ENCODE measurements at places on chromosomes 13 and 19.

DNA sequence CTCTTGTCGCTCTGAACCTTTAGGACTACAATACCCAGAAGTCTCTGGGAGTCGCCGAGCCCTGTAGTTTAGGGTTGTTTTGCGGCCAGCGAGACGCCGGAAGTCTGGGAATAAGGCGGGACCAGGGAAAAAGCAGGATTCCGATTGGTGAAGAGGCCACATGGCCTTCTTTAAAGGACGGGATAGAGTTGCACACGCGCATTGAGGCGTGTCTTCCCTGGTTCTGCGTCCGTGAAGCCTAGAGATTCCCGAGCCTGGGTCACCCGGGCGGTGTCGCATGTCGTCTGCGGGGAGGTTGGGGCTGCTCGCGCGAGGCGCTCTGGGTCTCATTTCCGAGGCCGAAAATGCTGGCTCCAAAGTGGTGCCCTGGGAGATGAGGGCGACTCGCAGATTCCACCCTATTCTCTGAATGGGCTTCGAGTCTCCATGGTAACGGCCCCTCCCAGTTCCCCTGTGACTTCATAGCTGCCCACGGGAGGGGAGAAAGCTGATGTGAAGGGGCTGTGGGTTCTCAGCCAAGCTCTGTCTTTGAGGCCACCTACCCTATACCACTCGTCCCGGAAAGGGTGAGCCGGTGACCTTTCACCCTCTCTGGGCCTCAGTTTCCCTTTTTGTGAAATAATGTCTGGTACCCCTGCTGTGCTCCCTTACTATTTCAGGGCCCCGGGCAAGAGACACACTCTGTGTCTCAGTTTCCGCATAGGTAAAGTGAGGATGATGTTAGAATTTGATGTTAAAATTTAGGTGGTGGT is 614 bp upstream of the ZSCAN5A start:
- H3K27ac ChIP-seq, result peak overlapping the region; percentile 99
- peaks cover 13% of the 10 kb centered on the region for H3K4me1 ChIP-seq
- peak; percentile 97 for DNase-seq
- H3K27me3 ChIP-seq, result no peaks in the 10 kb centered on the region

DNA sequence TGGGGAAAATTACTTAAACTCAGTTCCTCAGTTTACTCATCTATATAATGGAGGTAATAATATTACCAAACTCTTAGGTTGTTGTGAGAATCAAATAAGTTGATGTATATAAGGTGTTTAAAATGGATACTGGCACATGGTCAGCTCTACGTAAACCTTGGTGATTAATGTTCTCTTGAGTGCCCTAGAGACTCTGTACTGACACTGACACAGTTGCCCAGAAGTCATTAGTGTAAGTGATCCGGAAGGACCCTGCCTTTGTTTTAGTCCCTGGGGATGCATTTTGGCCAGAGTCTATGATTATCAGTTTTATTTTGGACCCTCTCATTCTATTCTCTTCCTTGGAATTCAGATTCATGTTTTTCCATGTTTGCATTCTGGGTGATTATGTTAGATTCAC is 31.9 kb downstream of the CHST8 start:
- no peaks in the 10 kb centered on the region for H3K27me3 ChIP-seq
- no peak overlapping the region for H3K27ac ChIP-seq
- no peak overlapping the region for H3K4me3 ChIP-seq
- H3K36me3 ChIP-seq, result no peaks in the 10 kb centered on the region

- peak overlapping the region; percentile 92 for H3K27ac ChIP-seq
- peaks cover 2% of the 10 kb centered on the region for H3K27me3 ChIP-seq
- peaks cover 8% of the 10 kb centered on the region for H3K36me3 ChIP-seq
- H3K4me3 ChIP-seq, result peak overlapping the region; percentile 90
Measured at GRCh38 chr13:48232420-48233045, 473 bp upstream of the ITM2B start.

DNA sequence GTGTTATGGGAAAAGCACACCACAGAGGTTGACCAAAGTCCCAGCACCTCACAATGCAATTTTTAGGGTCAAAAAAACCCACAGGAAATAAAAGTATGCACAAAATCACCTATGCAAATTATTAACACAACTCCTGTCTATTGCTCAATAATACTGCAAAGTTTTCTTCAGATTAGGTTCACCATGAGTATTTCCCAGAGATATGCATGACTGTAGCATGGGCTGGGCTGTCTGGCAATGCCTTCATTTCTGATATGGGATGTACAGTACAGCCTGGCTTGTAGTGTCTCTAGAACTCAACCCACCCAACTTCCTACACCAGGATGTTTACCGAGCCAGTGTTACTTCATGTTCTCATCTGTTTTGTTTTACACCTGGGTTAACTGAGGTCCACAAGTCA is 698.7 kb upstream of the ARGLU1 start:
- H3K27me3 ChIP-seq, result no peaks in the 10 kb centered on the region
- no peak overlapping the region for H3K27ac ChIP-seq
- no peak overlapping the region for H3K4me3 ChIP-seq
- no peaks in the 10 kb centered on the region for H3K36me3 ChIP-seq
- no peak for DNase-seq
- no peaks in the 10 kb centered on the region for H3K4me1 ChIP-seq

GRCh38 chr13:23710366-23710765 is 140.2 kb downstream of the TNFRSF19 start:
- H3K36me3 ChIP-seq, result no peaks in the 10 kb centered on the region
- DNase-seq, result no peak
- H3K27ac ChIP-seq, result no peak overlapping the region
- no peak overlapping the region for H3K4me3 ChIP-seq
- H3K27me3 ChIP-seq, result no peaks in the 10 kb centered on the region

DNA sequence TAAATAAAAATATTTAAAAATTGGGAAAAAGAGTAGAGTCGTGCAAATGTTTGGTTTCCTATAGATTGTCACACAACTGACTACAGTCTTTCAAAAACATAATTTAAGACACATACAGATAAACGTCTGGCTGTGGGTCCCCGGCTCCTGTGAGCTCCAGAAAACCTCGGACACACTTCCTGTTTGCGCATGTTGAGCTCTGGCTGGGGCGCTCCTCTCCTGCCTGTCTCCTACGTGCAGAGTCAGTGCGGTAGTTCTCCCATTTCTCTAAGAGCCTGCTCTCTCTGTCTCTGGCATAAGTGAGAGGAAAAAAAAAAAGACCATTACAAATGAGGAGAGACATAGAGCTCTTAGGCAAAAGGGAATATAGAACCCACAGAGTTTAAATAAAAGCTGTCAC is 128.2 kb upstream of the OBI1 start:
- H3K27me3 ChIP-seq, result peaks cover 2% of the 10 kb centered on the region
- no peaks in the 10 kb centered on the region for H3K36me3 ChIP-seq
- no peaks in the 10 kb centered on the region for H3K4me1 ChIP-seq
- peak; percentile 1 for DNase-seq
- no peak overlapping the region for H3K4me3 ChIP-seq

DNA sequence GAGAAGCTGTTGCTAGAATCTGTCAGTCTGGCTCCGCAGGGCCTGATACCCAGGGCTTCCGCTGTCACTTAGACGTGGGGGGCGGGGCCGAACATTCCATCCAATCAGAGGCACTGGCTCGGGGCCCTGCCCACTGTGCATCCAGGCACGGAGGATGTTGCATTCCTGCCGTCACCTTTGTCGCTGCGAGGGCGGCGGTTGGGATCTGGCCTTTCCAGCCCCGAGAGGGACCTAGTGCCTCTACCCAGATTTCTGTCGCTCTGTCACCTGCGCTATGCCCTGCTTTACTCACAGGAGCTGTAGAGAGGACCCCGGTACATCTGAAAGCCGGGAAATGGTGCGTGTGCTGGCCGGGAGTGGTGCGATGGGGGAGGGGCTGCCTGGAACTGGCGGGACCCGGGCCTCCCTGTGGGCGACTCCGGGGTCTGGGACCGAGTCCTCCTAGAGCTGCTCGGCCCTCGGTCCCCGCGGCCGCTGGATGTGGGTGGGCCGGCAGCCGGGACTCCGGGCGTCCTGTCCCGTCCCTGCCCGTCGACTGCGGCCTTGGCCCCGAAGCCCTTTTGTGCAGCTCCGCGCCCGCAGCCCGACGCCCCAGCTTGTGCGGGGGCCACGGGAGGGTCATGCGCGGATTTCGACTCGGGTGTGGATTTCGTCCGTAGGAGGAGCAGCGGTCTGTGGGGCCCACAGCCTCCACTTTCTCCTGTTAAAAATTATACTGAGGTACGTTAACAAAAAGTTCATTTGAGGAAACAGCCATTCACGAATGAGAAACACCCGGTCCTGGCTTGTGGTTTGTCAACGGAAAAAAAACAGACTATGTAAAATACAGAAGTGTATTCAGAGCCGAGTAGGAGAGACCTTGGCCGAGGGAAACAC is at the start of gene ZNF439:
Gene ZNF439, plus strand, starts transcription at position 133 of the 876 bp plus-strand sequence. Its CDS starts 142 bp downstream, at position 275.
- peak within 1 kb of the TSS; percentile 51 for H3K4me3 ChIP-seq
- peak within 1 kb of the TSS; percentile 63 for H3K27ac ChIP-seq
- DNase-seq, result peak; percentile 85
- no peaks in the 10 kb centered on the region for H3K27me3 ChIP-seq
- H3K36me3 ChIP-seq, result no peaks in the 10 kb centered on the region

DNA sequence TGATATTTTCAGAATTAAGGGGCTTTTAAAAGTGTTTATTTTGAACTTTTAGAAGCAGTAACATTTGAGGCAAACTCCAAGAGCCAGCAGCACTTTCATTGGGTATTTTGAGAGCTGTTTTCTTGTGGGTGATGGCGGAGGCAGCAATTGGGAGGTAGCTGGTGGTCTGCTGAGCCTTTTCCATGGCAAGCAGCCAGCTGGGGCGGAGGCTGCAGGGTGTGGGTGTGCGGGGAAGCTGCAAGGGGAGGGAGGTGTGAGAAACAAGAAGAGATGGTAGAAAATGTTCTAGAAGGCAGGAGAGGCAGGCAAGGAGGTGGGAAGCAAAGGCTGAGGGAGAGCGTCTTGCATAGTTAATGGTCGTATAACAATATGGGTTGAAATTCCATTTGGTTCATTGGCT is 223.4 kb upstream of the HTR2A start:
- no peaks in the 10 kb centered on the region for H3K36me3 ChIP-seq
- no peaks in the 10 kb centered on the region for H3K27me3 ChIP-seq
- no peak overlapping the region for H3K4me3 ChIP-seq
- no peaks in the 10 kb centered on the region for H3K4me1 ChIP-seq
- DNase-seq, result no peak
- no peak overlapping the region for H3K27ac ChIP-seq

- peaks cover 44% of the 10 kb centered on the region for H3K4me1 ChIP-seq
- H3K36me3 ChIP-seq, result peaks cover 9% of the 10 kb centered on the region
- H3K27me3 ChIP-seq, result no peaks in the 10 kb centered on the region
- peak overlapping the region; percentile 87 for H3K27ac ChIP-seq
- DNase-seq, result no peak
Measured at GRCh38 chr19:17406046-17406886, 836 bp upstream of the BST2 start.

DNA sequence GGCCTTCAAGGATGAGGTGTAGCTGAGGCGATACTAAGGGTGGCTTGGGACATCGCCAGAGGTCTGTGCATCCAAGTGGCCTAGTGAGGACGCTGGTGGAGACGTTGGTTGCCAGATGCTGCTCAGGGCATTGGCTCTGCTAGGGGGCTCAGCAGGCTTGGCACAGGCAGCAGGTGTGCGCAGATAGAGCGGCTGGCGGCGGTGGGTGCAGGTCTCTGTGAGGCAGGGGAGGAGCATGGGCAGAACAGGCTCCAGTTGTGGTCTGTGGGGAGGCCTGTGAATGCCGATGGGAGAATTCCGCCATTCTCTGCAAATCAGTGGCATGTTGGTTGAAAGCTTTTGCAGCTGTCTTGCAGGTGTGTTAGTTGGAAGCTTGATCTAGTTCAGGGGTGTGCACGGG is 21.2 kb downstream of the PRAM1 start:
- H3K4me3 ChIP-seq, result no peak overlapping the region
- DNase-seq, result no peak
- no peaks in the 10 kb centered on the region for H3K27me3 ChIP-seq
- peaks cover 87% of the 10 kb centered on the region for H3K36me3 ChIP-seq

DNA sequence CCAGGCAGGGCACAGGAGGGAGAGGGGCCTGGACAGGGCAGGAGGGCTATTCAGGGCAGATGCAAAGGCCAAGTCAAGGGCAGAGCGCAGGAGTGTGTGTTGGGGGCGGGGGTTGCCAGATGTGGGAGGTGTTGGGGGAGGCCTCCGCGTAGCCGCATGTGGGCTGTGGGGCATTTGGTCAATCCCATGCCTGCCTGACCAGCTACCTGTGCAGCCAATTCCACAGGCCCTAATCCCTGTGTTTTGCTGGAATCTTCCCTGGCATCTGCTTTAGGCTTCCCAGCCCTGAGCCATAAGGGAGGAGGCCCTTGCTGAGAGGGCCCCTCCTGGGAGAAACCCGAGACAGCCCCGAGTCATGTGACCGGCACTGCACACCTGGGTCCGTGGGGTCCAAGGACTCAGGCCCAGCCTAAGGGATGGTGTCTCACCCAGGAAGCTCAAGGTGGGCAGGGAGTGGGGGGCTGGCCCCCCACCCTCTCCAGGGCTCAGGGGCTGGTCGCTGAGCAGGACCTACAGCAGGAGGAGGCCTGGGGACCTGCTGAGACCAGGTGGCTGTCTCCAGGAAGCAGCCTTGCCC is 20.3 kb downstream of the RFX1 start:
- H3K4me3 ChIP-seq, result no peak overlapping the region
- H3K27me3 ChIP-seq, result no peaks in the 10 kb centered on the region
- H3K4me1 ChIP-seq, result peaks cover 77% of the 10 kb centered on the region
- H3K27ac ChIP-seq, result peak overlapping the region; percentile 98

DNA sequence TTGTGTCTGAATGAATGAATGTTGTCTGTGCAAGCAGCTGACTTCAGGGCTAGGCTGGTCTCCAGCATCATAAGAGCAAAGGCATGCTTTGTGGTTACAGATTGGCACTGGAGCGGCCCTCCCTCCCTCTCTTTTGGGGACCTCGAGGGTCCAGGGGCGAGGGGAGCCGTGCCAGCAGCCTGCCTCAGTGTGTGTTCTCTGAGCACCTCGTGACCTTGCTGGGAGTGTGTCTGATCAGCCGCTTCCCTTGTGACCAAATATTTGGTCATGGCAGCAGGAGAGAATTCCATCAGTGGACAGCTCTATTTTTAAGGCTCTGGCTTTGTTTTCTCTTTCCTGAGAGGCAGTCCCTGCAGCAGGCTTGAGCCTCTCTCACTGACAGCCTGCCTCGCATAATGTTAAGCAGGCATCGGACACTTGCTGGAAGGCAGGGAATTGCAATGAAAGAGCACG is 329.7 kb downstream of the UQCRFS1 start:
- H3K36me3 ChIP-seq, result no peaks in the 10 kb centered on the region
- H3K4me1 ChIP-seq, result no peaks in the 10 kb centered on the region
- no peaks in the 10 kb centered on the region for H3K27me3 ChIP-seq
- DNase-seq, result no peak
- no peak overlapping the region for H3K4me3 ChIP-seq
